Right ventricle myocardium inferior (tissue), 1 donor: ENCODE measurements at places on chromosomes 4 and X. TPM values are rescaled to one million over a fixed set of nuclear protein-coding genes. Genes with fewer than 3 reads are reported as not detected.

Gene NSG1
- total RNA-seq: 8.9 TPM

Gene STAP1
- not detected for total RNA-seq

Gene AREG
- total RNA-seq: 1.4 TPM

Gene EFHC2
- 17.5 TPM for total RNA-seq

Gene NAA11
- total RNA-seq: not detected

Gene PCSK1N
- total RNA-seq: not detected
